ENCODE measurements at places on chromosomes 6 and 20. TPM values are rescaled to one million over a fixed set of nuclear protein-coding genes. Genes with fewer than 3 reads are reported as not detected.

TRAPPC3L gene
- total RNA-seq = not detected

TUBB2B gene
- total RNA-seq = 4.6 TPM

CDSN gene
- total RNA-seq = not detected

TBXT gene
- not detected for total RNA-seq

C6orf141 gene
- 6.2 TPM for total RNA-seq

VGLL2 gene
- not detected for total RNA-seq

ABHD16B gene
- total RNA-seq = not detected

ZBTB22 gene
- 15.9 TPM for total RNA-seq

HDGFL1 gene
- total RNA-seq = not detected

DNA sequence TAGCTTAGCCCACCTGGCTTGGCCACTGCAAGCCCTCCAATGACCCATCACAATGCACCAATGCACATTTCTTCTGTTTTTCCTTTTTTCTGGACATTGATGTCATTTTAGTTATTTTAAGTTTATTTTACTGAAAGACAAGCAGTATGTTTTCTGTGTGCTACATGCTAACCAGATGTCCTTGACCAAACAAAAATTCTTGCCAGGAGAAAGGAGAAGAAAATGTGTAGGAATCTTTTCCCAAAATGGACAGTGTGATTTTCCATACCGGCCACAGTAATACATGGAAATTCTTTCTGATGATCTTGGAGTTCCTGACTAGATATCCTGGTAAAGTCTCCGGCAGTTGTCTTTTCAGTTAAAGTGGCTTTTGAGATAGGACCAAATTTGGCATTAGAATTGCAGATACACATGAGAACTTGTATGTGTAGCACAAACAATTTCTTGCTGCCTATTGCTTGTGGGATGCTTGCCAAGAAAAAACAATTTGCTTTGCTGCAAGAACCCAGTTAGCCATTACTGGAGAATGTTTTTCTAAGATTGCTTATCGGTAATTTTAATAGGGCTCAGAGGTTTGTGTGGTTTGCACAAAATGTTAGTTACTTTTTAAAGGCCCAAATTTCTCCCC, 696.5 kb upstream of the CITED2 start:
- no peak overlapping the region for H3K4me3 ChIP-seq
- no peaks in the 10 kb centered on the region for H3K36me3 ChIP-seq

- no peak for DNase-seq
- H3K27me3 ChIP-seq = no peaks in the 10 kb centered on the region
- H3K4me3 ChIP-seq = no peak overlapping the region
- no peak overlapping the region for H3K27ac ChIP-seq
Measured at GRCh38 chr6:127641905-127642304, 64.9 kb downstream of the C6orf58 start.

GRCh38 chr6:28248916-28249315, 3.2 kb downstream of the ZKSCAN4 start:
- no peak overlapping the region for H3K27ac ChIP-seq
- no peak overlapping the region for H3K4me3 ChIP-seq
- no peak for DNase-seq

DNA sequence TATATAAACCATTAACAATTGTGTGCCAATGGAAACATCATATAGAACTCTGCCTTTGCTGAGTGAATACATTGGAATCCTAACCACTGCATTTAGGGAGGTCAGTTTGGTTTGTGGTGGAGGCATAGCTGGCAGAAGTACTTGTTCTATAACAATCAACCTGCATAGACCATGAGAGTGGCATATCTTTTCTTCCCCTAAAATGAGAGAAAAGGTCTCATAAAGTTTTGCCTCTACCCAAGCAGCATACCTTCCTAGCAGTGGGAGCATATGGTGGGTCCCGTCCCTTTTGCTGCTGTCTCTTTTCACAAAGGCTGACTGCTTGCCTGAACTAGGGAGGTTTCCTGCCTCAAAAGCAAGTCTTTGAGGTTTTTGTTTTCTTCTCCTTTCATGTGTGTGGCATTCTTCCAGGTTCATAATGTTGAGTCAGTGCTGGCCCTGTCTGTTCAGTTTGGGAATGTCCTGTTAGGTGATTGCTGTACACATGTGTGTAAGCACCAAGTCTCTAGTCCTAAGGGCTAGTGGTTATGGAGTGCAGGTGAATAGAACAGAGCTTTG, 61.2 kb upstream of the SUPT3H start:
- no peak overlapping the region for H3K4me3 ChIP-seq
- DNase-seq = no peak
- H3K27me3 ChIP-seq = no peaks in the 10 kb centered on the region
- H3K27ac ChIP-seq = no peak overlapping the region
- H3K4me1 ChIP-seq = no peaks in the 10 kb centered on the region

GRCh38 chr6:83055366-83055964, 10.2 kb downstream of the UBE3D start:
- H3K4me1 ChIP-seq = no peaks in the 10 kb centered on the region
- no peak overlapping the region for H3K27ac ChIP-seq
- H3K36me3 ChIP-seq = no peaks in the 10 kb centered on the region
- H3K4me3 ChIP-seq = no peak overlapping the region

- H3K4me1 ChIP-seq = no peaks in the 10 kb centered on the region
- H3K36me3 ChIP-seq = no peaks in the 10 kb centered on the region
Measured at GRCh38 chr6:112804638-112805330, 457.7 kb downstream of the RFPL4B start.

DNA sequence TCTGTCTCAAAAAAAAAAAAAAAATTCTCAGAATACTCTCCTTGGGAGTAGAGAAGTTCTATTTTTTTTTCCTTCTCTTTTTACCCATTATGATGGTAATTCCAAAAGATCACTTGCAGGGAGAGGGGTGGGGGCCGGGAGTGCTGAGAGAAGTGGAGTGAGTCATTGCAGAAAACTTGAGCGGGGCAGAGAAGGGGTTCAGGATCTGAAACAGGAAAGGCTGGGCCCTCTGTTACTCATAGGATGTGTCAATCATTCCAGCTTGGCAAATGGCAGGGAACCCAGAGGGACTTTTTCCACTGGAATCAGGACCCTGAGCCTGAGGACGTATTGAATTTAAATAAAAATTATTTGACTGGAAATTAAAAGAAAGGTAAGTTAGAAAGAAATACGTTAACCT, 111.4 kb upstream of the ARMC2 start:
- no peaks in the 10 kb centered on the region for H3K4me1 ChIP-seq
- no peaks in the 10 kb centered on the region for H3K27me3 ChIP-seq
- H3K27ac ChIP-seq = no peak overlapping the region
- no peak for DNase-seq
- no peak overlapping the region for H3K4me3 ChIP-seq

DNA sequence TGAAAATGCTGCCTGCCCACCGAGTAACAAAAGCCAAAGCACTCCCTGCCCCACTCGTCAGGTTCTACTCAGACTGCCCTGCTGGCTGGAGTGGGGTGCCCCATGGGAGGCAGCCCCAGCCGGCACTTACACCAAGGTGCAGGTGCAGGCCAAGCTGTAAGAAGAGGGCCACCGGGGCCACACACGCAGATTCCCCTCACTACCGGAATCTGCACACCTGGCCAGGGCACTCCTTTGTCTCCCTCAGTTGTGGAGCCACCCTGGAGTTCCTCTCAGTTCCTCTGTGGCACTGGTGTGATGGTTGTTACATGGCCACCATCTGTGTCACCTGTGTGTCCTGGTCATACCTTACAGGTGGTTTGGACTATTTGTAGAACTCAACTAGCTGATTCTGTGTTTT, 112.4 kb downstream of the FOXO3 start:
- H3K4me3 ChIP-seq = no peak overlapping the region
- H3K4me1 ChIP-seq = peaks cover 97% of the 10 kb centered on the region
- no peak for DNase-seq
- H3K27ac ChIP-seq = no peak overlapping the region
- H3K36me3 ChIP-seq = no peaks in the 10 kb centered on the region
- no peaks in the 10 kb centered on the region for H3K27me3 ChIP-seq

DNA sequence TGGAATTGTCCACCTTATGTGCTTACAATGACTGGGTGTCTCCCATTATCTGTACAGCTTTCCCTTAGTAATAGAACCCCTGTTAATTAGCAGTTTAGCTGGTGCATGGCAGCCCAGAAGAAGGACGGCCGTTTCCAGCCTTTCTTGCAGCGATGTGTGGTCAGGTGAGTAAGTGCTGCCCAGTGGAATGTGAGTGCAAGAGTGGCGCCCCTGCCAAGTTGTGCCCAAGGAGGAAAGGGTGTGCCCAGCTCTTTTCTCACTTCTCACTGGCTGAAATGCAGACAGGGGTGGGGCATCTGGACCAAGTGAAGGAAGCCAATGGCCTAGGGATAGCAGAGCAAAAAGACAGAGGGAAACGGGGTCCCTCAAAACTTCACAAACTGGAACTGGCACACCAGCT, 296.8 kb downstream of the PREX1 start:
- H3K27me3 ChIP-seq = peaks cover 5% of the 10 kb centered on the region
- no peak for DNase-seq
- H3K4me1 ChIP-seq = no peaks in the 10 kb centered on the region
- H3K36me3 ChIP-seq = no peaks in the 10 kb centered on the region
- H3K4me3 ChIP-seq = no peak overlapping the region

- DNase-seq = no peak
- H3K27ac ChIP-seq = no peak overlapping the region
- no peaks in the 10 kb centered on the region for H3K4me1 ChIP-seq
- H3K36me3 ChIP-seq = no peaks in the 10 kb centered on the region
- H3K4me3 ChIP-seq = no peak overlapping the region
Measured at GRCh38 chr6:169397684-169398083, 144.0 kb upstream of the THBS2 start.

- peaks cover 42% of the 10 kb centered on the region for H3K4me1 ChIP-seq
- H3K4me3 ChIP-seq = no peak overlapping the region
- peak overlapping the region; percentile 78 for H3K27ac ChIP-seq
- peaks cover 16% of the 10 kb centered on the region for H3K36me3 ChIP-seq
Measured at GRCh38 chr20:63697868-63698545, 1.6 kb downstream of the TNFRSF6B start.

DNA sequence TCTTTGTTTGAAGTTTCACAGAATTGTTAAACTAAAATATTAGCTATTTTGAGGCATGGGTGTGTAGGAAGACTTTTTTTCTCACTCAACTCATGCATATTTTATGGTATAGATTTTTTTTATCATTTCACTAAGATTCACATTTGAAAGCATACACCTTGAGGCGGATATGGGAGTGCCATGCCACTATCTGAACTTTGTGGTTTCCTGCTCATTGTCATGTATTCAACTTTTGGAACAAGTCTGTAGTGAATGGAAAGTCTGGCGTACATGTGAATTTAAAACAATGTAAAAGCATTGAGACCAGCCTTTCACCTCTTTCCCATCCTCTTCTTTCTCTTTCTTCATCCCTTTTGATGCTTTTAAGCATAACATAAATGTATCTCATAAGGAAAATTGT, 147.9 kb downstream of the TPBG start:
- no peaks in the 10 kb centered on the region for H3K36me3 ChIP-seq
- H3K4me1 ChIP-seq = no peaks in the 10 kb centered on the region
- H3K4me3 ChIP-seq = no peak overlapping the region
- no peaks in the 10 kb centered on the region for H3K27me3 ChIP-seq
- H3K27ac ChIP-seq = no peak overlapping the region

- DNase-seq = no peak
- H3K27me3 ChIP-seq = no peaks in the 10 kb centered on the region
- no peaks in the 10 kb centered on the region for H3K36me3 ChIP-seq
- H3K27ac ChIP-seq = no peak overlapping the region
- no peak overlapping the region for H3K4me3 ChIP-seq
Measured at GRCh38 chr20:59320854-59321647, 20.6 kb downstream of the EDN3 start.

- H3K4me1 ChIP-seq = peaks cover 27% of the 10 kb centered on the region
- no peak overlapping the region for H3K4me3 ChIP-seq
- H3K36me3 ChIP-seq = no peaks in the 10 kb centered on the region
- peak overlapping the region; percentile 21 for H3K27ac ChIP-seq
Measured at GRCh38 chr6:140319209-140319608, 944.8 kb upstream of the CITED2 start.

DNA sequence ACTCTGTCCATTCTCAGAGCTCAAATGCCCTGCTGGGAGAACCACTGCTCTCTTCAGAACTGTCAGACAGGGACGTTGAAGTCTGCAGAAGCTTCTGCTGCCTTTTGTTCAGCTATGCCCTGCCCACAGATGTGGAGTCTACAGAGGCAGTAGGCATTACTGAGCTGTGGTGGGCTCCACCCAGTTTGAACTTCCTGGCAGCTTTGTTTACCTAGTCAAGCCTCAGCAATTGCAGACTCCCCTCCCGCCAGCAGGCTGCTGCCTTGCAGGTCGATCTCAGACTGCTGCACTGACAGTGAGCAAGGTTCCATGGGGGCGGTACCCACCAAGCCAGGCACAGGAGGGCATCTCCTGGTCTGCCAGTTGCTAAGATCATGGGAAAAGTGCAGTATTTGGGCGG, 21.8 kb upstream of the UFL1 start:
- H3K27ac ChIP-seq = no peak overlapping the region
- H3K4me1 ChIP-seq = no peaks in the 10 kb centered on the region
- H3K36me3 ChIP-seq = peaks cover 5% of the 10 kb centered on the region
- no peak overlapping the region for H3K4me3 ChIP-seq
- DNase-seq = no peak

DNA sequence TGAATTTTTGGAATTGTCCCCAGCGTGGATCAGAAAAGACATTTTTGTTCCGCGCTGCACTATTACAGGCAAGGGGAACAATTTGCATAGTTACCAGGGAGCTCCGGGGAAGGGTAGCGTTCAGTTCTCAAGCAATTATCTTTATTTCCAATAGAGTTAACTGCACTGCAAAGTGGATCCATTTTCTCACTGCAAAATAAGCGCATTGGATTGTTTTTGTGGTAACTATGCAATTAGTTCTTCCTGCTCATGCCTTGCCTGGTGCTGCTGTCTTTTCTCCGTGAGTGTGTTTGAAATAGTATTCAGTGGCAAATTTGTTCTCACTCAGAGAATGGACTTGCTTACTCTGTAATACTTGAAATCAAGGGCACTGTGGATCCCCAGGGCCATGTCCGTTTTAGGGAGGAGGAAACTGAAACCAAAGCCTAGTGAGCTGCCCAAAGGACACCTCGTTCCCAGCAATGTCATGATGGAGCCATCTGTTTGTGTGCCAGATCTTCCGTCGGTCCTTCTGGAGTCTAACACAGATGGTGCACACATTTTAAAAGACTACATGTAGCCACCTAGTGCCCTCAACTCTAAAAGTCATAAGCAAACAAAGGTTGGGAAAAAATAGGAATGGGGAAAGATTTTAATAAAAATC, 7.4 kb upstream of the PCK1 start:
- DNase-seq = no peak

DNA sequence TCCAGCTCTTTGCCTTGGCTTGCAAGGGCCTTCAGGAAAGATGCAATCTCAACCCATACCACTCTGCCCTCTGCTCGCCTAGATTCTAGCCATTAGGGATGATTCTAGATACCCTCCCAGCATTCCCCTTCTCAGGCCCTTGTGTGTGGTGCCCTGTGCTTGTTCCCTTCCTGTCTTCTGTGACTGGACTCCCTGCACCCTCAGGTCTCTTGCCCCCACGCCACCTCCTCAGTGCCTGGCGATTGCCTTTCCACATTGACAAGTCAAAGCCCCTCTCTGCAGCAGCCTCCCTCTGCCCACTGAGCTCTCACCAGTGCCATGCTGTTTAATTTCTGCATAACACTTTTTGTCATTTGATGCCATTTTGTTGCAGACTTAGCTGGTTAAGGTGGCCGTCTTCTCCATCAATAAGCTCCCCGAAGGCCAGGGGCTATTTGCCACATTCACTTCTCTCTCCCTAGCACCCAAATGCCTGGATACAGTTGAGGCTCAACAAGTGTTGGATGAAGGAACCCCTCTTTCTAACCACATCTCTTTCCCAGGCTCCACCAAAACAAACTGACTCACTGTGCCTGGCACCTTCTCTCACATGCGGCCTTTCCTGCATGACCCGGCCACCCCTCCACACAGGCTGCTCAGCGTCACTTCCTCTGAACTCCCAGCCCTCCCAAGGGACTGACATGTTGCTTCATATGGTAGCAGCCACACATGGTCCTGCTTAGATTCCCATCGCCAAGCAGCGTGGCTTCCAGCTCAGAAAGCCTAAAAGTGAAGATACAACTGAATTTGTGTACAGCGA, 4.6 kb upstream of the TXNDC5 start:
- no peak overlapping the region for H3K27ac ChIP-seq
- peaks cover 9% of the 10 kb centered on the region for H3K4me1 ChIP-seq
- DNase-seq = no peak
